ENCODE measurements at places on chromosomes 3 and 15. TPM values are rescaled to one million over a fixed set of nuclear protein-coding genes. Genes with fewer than 3 reads are reported as not detected.

Gene GPR149
- not detected for total RNA-seq

Gene TGM4
- not detected for total RNA-seq

Gene PTH1R
- not detected for total RNA-seq

Gene STAB1
- total RNA-seq: not detected

DNA sequence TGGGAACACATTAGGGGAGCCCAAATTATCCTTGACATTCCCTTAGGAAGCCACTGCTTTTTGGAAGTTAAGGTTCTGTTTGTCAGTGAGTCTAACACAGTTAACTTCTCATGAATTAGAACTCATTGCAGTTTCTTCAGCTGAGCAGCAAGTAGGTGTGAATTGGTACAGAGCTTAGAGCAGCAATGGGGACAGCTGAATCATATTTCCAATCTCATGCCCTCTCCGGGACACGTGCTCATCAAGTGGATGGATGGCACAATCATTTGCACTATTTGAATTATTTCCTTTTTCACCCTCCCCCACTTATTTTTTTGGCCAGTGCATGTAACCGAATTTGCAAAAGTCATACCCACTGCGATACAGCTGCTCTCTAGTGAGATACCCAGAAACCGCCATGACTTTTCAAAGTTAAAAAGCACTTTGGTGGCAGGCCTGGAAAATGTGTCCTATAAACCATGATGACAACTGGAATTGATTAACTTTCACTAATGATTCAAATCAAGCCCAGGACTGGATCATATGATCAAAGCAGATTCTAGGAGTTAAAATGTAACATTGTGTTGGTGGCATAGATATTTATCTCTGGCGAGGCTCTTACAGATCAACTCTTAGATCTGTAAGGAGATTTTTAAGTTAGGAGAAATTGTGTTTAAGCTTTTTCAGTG lies 76.4 kb downstream of the EBLN2 start:
- no peak for DNase-seq

DNA sequence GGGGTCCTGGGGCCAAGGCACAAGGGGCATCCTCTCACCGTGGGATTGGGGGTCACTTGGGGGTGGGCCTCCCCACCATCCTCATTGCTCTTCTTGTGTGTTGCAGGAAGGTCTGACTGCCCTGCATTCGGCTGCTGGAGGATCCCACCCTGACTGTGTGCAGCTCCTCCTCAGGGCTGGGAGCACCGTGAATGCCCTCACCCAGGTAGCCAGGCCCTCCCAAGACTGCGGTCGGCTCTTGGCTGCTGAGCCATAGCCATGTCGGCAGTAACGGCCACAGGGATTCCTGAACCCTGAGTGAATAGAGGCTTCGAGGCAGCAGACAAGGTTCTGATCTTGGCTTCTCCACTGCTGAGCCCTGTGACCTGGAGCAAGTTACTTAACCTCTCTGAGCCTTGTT lies 19.7 kb downstream of the ANKDD1A start:
- no peak for DNase-seq

GRCh38 chr3:64104006-64104405 lies 80.7 kb upstream of the PSMD6 start:
- DNase-seq: no peak

- DNase-seq: no peak
Measured at GRCh38 chr15:58357529-58358476, 74.0 kb upstream of the LIPC start.

All from SK-MEL-5 (cell line).